Mesothelial cell of epicardium (in vitro differentiated cells): ENCODE measurements at places on chromosomes 5 and 9. TPM values are rescaled to one million over a fixed set of nuclear protein-coding genes. Genes with fewer than 3 reads are reported as not detected.

The GDNF gene
- 0.51 to 0.86 TPM (median 0.85 TPM) in 3 replicates for total RNA-seq

DNA sequence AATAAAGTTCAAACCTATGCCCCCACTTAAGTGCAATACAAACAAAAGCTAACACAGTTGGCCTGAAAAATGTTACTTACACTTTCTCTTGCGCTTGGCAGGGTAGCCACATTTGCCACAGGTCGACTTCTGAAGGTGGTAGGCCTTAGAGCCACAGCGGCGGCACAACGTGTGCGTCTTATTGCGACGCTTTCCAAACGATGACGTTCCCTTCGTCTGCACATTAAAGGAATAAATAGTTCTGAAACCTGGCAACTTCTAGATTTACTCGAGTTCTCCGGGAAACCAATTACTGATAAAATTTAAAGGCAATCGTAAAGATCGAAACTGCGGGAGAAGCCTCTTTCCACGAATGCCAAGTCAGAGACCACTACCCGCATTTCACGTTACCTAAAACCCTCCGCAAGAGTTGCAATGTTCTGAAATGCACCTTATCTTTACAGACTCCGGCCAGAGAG, 602 bp downstream of the RPL37 start:
- DNase-seq = no peak

GRCh38 chr5:103706939-103707682, 144.5 kb upstream of the NUDT12 start:
- no peak for DNase-seq

GRCh38 chr5:150457121-150457520, 7.6 kb upstream of the RPS14 start:
- DNase-seq = no peak

The C6 gene
- total RNA-seq = 0.20 to 0.42 TPM in 2 of 3 replicates, not detected in the other

The CHSY3 gene
- total RNA-seq = 3.6 to 4.8 TPM (median 3.6 TPM) in 3 replicates

GRCh38 chr5:150605546-150605945, 34.9 kb upstream of the SYNPO start:
- DNase-seq = no peak

The IFNA5 gene
- total RNA-seq = not detected in 3 replicates

- no peak for DNase-seq
Observed at GRCh38 chr5:106454651-106455415, 1215.9 kb downstream of the EFNA5 start.

The SPATA31E1 gene
- total RNA-seq = 0.09 TPM in 1 of 3 replicates, not detected in the others

DNA sequence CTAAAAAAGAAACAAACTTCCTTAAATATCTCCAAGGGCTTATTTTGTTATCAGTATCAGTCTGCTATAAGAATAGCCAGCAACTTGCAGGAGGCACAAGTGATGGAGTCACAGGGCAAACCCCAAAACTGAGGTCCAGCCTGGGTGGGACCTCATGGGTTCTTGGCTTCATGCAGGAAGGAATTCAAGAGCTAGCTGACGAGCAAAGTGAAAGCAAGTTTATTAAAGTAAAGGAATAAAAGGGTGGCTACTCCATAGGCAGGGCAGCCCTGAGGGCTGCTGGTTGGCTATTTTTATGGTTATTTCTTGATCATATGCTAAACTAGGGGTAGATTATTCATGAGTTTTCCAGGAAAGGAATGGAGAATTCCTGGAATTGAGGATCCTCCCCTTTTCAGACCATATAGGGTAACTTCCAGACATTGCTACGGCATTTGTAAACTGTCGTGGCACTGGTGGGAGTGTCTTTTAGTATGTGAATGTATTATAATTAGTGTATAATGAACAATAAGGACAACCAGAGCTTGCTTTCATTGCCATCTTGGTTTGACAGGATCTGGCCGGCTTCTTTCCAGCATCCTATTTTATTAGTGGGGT, 231.9 kb downstream of the ADAMTSL1 start:
- DNase-seq = no peak

GRCh38 chr9:16396389-16396788, 474.1 kb downstream of the BNC2 start:
- no peak for DNase-seq

DNA sequence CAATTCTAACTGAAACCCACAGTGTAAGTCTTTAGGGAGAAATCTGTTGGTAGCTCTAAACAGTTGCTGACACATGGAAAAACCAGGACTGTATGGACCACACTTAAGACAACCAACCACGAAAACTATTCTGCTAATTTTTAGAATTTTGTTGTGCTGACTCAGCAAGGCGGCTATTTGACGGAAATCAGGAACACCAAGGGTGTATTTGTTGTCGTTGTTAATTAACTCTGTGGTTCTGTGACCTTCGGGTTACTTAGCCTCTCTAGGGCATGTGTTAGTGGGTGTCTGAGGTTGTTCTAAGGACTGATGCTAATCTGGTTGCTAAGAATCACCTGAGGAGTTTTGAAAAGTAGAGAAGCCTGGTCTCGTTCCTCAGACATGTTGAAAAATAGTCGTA, 79.2 kb downstream of the ATP10B start:
- DNase-seq = no peak

- DNase-seq = no peak
Observed at GRCh38 chr5:2719332-2719731, 32.1 kb downstream of the IRX2 start.

DNA sequence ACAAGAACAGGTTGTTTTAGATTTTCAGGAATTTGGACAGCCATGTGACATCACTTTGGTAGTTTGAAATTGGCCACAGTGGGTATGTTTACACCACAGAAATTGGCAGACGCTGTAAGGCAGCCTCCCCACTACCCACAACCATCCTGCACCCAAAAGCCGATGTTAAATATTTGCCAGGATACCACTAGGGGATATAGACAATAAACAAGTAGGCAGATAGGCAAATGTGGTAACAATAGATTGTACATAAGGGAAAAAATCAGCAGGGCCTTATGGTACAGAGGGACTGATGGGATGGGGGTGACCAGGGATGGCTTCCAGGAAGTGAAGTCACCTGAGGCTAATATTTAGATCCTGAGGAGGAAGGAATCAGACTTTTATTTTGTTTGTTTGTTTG, 31.1 kb upstream of the DUSP1 start:
- no peak for DNase-seq

DNA sequence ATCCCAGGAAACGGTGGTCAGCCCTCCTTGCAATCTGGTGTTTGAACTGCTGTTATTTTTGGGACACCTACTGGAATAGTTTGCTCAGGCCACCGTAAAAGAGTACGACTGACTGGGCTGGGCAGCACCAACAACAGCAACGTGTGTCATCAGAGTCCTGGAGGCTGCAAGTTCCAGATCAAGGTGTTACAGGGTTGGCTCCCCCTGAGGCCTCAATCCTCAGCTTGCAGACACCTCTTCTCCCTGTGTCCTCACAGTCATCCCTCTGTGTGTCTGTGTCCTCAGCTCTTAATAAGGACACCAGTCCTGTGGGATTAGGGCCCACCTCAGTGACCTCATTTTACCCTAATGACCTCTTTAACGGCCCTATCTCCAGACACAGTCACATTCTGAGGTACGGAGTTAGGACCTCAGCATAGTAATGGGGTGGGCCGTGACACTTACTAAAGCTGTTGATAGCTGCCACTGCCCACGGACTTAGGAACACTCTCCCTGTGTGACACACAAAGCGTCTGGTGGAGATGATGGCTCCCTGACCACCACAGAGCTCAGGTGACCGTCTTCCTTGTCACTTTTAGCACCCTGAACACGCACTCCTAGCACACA, 16.8 kb downstream of the GLT6D1 start:
- no peak for DNase-seq

The FCN2 gene
- not detected in 3 replicates for total RNA-seq

- no peak for DNase-seq
Observed at GRCh38 chr5:135832941-135833920, 1.2 kb upstream of the SLC25A48 start.

GRCh38 chr5:17374973-17375742, 122.9 kb upstream of the TAF11L2 start:
- no peak for DNase-seq

The OCLN gene
- 36.1 to 37.8 TPM (median 37.0 TPM) in 3 replicates for total RNA-seq

The CCL19 gene
- total RNA-seq = not detected in 3 replicates

The HABP4 gene
- 14.8 to 15.5 TPM (median 15.4 TPM) in 3 replicates for total RNA-seq

GRCh38 chr5:139079991-139080610, 118.1 kb downstream of the SIL1 start:
- DNase-seq = no peak

GRCh38 chr5:146624179-146624578, 108.2 kb upstream of the GPR151 start:
- DNase-seq = no peak

The BTNL9 gene
- total RNA-seq = 0.18 TPM in 1 of 3 replicates, not detected in the others

The JMY gene
- 15.7 to 16.7 TPM (median 16.1 TPM) in 3 replicates for total RNA-seq

The LCN12 gene
- 13.3 to 15.9 TPM (median 13.8 TPM) in 3 replicates for total RNA-seq

- DNase-seq = no peak
Observed at GRCh38 chr5:59749782-59750520, 143.6 kb downstream of the PDE4D start.

The FGFR4 gene
- total RNA-seq = 4.7 to 8.0 TPM (median 5.9 TPM) in 3 replicates

DNA sequence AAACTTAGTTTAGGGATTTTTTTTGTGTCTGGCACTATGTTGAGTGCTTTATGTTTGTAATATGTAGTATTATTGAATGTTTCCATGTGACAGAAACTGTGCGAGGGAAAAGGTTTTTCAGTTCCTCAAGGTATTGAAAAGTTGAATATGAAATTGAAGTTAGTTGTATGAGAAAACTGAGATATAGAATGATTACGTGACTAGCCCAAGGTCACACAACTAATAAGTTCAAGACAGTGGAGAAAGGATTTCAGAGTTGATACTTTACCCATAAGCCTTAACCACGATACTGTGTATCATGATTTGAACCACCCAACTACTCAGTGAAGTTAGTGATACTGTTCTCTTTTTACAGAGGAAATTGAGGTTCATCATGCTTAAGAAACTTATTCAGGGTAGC, 5.7 kb downstream of the NIPBL start:
- no peak for DNase-seq

- no peak for DNase-seq
Observed at GRCh38 chr9:78547831-78548230, 250.9 kb downstream of the PSAT1 start.

DNA sequence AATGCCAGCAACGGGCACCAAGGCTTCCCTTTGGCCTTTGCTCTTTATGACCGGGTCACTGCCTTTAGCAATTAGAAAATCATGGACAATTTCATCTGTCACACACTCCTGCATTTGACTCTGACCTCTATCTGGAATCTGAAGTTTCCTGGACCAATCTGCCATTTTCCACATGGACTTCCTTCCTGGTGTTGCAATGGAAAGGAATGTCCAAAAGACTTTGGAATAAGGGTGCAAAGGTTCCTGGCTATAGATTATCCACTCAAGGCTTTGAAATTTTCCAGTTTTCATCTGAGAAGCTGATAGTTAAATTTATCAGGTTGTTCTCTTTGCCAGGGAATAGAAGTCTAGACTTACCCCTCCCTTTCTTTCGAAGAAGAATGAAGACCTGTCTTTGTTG, 523.1 kb upstream of the ZNF462 start:
- DNase-seq = no peak

The LHX3 gene
- total RNA-seq = not detected in 3 replicates

- DNase-seq = no peak
Observed at GRCh38 chr9:110942522-110942921, 95.7 kb downstream of the LPAR1 start.

The POC5 gene
- 15.0 to 18.0 TPM (median 15.2 TPM) in 3 replicates for total RNA-seq

- DNase-seq = no peak
Observed at GRCh38 chr5:65808251-65808741, 86.3 kb downstream of the NLN start.

The CDX1 gene
- 0.51 to 1.1 TPM (median 0.68 TPM) in 3 replicates for total RNA-seq

DNA sequence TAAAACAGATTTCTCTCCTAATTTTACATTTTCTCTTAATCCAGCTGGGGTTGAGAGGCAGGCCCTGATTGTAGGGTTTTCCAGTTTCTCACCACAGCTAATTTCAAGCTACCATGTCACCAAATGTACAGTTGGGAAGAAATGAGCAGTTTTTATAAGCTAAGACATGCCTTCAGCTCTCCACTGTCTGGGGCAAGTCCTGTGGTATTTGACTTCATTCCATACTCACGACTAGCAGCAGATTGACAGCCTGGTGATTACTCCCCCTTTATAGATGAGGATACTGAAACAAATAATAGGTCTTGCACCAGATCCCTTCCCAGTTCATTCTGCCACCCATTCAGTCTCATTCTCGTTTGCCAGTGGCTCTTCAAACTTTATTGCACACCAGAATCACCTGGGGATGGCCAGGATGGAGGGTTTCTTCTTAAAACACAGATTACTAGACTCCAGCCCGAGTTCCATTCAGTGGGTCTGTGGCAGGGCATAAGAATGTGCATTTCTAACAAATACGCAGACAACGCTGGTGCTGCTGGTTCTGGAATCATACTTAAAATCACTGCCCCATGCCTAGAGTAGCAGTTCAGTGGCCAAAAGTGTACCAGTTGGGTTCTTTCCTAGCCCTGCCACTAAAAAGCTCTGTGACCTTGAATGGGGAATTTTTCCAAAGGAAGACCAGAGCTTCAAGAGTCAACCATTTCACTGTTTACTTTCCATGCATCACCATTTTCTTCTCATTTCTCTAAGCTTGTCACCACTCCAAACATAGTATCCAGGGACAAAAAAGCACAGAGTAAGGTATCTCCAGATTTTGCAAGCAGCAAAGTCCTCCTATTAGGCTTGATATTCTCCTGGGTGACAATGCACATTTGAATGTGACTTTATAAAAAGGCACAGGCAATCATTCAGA, 64.3 kb downstream of the CSNK1A1 start:
- DNase-seq = no peak
